ENCODE measurements at places on chromosomes 1 and 21.

DNA sequence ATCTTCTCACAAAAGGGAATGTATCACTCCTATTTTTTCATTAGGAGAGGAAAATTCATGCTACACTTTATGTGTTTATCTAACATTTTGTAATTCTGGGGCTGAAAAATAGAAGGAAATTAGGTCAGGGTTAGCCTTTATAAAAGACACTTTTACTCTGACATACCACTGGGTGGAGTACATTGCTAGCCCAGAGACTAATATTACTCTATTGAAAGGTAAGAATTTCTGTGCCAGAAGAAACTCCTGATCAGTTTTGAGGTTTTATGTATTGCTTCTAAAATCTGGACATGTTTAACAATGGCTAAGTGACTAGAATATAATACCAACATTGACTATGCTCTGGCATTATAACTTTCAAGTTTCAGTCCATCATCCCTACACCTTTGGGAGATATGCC, 724.6 kb downstream of the USP25 start:
- peak; percentile 42 for DNase-seq

- DNase-seq: no peak
Observed at GRCh38 chr1:5909576-5910275, 82.5 kb downstream of the NPHP4 start.

- DNase-seq: peak; percentile 97
Observed at GRCh38 chr1:67735806-67736627, 51.0 kb downstream of the GADD45A start.

DNA sequence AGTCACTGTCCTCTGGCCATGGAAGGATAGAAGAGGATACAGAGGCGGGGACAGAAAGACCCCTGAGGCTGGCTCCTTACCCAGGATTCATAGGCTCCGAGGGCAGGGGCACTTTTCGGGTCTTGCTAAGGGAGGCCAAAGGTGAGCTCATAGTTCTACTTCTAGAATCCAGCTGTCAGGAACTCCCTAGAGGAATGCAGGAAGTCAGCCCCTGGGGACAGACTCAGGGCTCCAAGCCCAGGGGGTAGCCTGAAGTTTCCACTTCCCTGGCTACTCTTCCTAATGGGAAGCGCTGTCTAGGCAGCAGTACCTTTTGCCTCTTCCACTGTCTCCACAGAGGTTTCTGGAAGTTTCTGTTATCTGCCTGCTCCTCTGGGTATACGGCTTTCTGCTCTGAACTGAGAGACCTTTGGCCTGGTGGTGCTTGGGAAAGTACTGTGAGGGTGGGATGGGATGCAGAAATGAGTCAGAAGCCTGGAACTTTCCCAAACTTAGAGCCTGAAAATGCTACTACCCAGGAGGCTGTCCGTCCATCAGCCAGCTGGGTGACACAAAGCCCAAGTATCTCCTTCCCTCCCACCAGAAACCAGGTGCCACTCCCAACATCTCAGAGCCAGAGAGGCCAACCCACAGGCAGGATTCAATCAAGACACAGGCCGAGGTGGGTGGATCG, 3.6 kb downstream of the UBXN11 start:
- peak; percentile 71 for DNase-seq

DNA sequence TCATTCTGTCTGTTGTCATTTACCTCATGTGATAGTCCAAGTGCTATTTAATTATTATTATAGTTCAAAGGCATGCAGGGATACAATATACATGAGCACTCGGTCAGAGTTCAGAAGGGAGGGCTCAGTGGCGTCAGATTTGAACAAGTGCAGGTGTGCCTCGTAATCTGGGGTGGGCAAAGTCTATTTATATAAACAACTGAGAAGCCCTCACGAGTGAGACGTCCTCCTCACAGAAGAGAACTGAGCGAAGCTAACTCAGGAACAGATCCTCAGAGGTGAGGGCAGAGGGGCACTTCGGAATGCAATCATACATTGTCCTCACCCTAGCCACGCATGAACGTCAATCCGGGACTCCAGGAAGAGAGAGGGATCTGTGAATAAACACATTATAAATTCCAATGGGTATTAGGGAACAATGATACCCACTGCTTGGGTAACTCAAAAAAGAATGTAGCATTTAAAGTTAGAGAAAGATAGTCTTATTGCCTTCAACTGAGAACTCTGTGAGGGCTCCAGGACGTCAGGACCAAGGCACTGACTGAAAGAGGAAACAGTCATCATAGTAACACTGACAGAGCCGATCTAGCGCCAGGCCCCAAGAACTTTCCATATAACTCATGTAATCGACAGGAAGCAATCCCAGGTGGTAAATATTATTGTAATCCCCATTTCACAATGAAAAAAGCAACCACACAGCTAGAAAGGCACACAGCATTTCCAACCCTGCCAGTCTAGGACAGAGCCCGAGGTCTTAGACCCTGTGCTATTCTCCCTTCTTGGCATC, 127.1 kb upstream of the B3GALT2 start:
- no peak for DNase-seq

GRCh38 chr21:41835711-41836154, 43.4 kb downstream of the PRDM15 start:
- no peak for DNase-seq

All from fibroblast of lung (primary cell).